Right kidney (tissue), 9 donors: ENCODE measurements at places on chromosomes 7 and 10.

GRCh38 chr7:129827467-129827990, 125.2 kb downstream of the UBE2H start:
- DNase-seq, result no peak

DNA sequence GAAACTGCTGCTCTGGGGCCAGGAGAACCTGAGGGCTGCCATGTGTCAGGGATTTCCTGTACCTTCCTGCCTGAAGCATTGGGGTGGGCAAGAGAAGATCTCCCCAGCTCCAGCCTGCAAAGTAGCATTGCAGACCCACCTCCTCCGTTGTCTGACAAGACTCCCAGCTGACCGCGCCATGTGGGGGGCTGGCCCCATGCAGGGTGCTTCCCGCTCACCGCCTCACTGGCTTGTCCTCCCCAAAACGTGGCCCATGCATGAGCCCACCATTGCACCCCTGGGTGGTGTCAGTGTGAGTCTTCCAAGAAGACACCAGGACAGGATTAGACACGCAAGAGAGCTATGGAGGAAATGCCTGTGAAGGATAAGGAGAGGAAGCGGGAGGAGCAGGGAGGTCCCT, 68.3 kb downstream of the ABRAXAS2 start:
- no peak for DNase-seq

DNA sequence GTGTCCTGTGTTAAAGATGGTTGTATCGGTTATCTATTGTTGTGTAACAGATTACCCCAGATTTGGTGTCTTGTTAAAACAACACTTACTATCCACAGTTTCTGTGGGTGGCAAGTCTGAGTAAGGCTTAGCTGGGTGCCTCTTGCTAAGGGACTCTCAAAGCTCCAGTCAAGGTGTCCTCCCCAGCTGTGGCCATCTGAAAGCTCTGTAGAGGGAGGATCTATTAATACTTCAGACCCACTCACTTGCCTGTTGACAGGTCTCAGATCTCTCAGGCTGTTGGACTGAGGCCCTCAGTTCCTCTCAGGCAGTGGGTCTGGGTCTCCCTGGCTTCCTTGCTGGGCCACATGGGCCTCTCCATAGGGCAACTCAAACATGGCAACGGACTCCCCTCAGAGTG, 19.6 kb downstream of the ARID5B start:
- no peak for DNase-seq

- DNase-seq, result no peak
Observed at GRCh38 chr7:71750290-71750689, 618.3 kb downstream of the GALNT17 start.

GRCh38 chr7:80210400-80210799, 75.8 kb downstream of the GNAI1 start:
- DNase-seq, result no peak

DNA sequence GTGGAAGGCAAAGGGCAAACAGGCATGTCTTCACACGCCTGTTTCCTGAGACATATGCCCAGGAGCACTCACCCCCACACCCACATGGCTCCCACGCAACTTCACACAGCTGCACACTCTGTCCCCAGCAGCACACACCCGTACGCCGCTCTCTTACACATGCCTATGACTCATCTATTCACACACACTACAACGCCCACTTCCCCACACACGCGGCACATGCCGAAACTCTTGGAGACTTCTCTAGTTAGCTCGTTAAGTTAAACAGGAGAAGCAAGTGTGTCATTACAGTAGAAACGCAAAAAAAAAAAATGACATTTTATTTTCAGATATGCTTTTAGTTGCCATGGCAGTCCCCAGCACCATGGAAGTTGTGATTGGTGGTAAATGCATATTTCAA, 6.7 kb downstream of the CALN1 start:
- DNase-seq, result no peak

- no peak for DNase-seq
Observed at GRCh38 chr7:91731976-91732375, 148.5 kb downstream of the MTERF1 start.

- DNase-seq, result peak; percentile 33
Observed at GRCh38 chr7:156998988-156999957, 11.2 kb downstream of the MNX1 start.

GRCh38 chr7:42960762-42961161, 28.6 kb downstream of the MRPL32 start:
- no peak for DNase-seq

DNA sequence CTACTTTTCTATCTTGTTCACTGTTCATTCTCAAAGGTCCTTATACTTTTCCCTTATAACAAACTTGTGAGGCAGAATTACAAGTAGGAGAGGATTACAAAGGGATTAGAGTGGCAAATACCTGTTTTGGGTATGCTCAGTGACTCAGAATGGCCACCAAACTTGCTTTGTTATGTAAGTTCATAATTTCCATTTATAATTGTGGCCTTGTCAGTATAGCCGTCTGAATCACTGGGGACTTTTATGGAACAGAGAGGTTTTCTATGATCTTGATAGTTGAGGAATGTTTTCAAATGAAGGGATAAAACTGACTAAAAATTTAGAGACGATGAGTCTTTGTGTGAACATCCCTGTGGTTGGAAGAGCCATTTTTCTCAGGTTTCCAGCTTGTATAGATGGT, 116.2 kb downstream of the SND1 start:
- no peak for DNase-seq

DNA sequence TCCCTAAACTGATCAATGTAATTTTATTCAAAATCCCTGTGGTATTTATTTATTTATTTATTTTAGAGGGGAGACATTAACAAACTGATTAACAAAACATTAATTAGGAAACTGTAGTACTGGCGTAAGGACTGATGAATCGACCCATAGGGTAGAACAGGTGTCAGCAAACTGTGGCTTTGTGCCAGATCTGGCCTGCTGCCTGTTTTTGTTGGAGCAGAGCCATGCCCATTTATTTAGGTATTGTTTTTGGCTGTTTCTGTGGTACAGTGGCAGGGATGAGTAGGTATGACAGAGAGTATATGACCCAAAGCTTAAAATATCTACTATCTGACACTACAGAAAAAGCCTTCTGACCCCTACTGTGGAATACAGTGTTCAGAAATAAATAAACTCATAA, 332.5 kb upstream of the ETV1 start:
- DNase-seq, result no peak

- DNase-seq, result no peak
Observed at GRCh38 chr10:118805146-118805545, 50.4 kb upstream of the CACUL1 start.

DNA sequence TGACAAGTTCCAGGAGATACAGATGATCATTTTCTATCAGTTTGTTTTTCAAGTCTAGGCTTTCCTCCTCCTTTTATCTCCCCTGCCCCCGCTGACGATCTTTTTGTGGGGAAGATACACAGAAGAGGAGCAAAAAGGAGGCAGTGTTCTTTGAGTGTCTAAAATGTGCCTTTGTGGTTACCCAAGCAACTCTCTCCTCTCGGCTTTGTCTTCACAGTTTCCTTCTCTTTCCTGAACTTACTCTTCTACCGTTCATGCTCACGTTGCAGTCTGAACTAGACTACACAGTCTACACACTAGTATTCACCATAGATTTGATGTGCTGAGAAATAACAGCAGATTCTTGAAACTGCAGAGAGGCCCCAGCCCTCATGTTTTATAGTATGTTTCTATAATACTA, 23.6 kb downstream of the CEP41 start:
- no peak for DNase-seq

DNA sequence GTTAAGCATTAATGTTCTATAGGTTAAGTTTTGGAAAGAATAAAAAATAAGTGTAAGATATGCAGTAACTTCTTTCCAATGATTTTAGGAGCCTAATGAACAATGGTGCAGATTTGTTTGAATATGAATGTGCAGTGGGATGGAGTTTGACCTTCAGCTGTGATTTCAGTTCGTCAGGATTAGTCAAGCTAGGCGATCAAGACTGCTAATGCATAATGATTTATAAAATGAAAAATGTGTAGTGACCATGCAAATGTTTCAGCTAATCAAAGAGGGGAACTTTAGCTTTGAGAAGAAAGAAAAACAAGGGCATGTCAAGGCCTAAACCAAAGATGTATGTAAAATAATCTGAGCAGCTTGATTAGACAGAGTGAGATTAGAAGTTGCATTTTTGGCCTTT, 208.5 kb downstream of the FOXP2 start:
- DNase-seq, result no peak

- no peak for DNase-seq
Observed at GRCh38 chr10:66457629-66458028, 468.2 kb upstream of the LRRTM3 start.

GRCh38 chr10:113474752-113475151, 78.1 kb upstream of the HABP2 start:
- no peak for DNase-seq

DNA sequence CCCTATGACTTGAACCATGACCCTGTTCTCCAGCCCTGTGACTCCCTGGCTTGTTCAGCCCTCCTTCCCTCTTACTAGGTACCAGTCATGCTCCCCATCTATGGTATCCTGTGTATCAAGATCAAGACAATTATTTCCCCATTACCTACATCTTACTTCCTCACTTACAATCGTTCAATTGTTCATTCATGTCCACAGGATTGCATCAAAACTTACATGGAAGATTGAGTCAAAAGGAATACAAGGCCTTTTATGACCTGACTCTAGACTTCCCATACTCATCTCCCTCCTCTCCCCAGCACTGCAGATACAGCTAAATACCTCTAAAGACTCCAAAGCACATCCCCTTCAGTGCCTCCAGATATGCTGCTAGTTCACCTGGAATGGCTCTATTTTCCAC, 109.2 kb downstream of the CTTNBP2 start:
- no peak for DNase-seq

- no peak for DNase-seq
Observed at GRCh38 chr7:87144173-87144657, 8.0 kb upstream of the DMTF1 start.

GRCh38 chr7:156059369-156059768, 247.1 kb upstream of the SHH start:
- no peak for DNase-seq

GRCh38 chr10:30834651-30835050, 197.0 kb downstream of the ZNF438 start:
- no peak for DNase-seq

DNA sequence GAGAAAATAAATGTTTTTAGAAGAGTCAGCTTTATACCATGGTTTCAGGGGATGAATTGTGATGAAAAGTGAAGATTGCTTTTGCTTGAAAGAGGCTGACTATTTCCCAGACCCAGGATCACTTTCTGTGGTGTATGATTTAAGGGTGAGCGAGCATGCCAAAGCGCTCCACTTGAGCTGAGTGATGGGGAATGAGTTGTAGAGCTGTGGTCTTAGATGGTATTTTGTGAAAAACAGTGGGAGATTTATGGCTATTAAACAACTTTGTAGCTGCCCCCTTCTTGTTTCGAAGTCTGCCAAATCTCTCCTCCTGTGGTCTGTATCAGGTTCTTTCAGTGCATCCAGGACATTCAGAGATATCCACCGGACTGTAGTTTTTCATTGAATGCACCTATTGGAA, 888.2 kb downstream of the LRMDA start:
- DNase-seq, result no peak

DNA sequence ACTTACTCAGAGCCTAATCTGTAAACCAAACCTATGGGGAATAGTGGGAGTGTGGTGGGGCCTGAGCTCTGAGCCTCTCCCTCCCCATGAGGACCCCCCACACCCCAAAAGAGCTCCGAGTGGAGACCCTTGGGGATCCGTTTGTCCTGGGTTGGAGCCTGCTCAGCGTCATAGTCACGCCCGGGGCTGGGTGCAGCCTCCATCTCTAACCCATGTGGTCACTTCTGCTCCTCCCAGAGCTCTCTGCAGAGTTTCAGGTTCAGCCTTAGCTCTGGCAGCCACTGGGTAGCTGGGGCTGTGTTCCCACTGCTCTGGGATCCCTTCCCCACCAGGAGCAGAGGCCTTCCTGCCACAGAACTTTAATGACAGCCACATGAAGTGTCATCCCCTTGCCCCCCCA, 25.9 kb downstream of the PFKFB3 start:
- no peak for DNase-seq

DNA sequence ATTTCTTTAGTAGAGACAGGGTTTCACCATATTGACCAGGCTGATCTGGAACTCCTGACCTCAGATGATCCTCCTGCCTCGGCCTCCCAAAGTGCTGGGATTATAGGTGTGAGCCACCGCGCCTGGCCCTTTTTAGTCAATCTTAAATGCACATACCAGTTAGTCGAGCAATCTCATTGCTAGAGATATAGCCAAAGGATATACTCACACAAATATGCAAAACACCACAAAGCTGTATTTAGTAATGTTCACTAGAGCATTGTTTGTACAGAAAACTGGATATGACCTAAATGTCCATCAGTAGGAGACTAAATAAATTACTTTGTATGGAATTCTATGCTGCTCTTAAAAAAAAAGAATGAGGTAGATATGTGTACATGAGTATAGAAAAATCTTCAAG, 24.5 kb upstream of the IL6 start:
- no peak for DNase-seq

DNA sequence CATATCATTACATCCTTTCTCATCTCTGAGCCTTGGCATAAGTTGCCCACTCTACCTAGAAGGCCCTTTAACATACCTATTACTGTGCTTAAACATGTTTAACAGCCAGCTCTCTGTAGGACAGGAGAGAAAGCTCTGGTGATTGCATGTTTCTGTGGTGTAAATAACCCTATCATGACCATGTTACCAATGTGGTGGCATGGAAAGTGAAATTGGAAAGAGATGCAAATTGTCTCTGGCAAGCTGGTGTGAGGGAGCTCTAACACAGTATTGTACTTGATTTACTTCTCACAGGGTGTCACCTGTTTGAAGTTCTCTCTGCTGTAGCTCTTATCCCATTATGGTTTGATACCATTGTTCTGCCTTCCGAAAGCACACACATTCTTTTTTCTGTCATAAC, 231.8 kb upstream of the DKK1 start:
- no peak for DNase-seq
